ENCODE measurements at places on chromosomes 1 and 21. TPM values are rescaled to one million over a fixed set of nuclear protein-coding genes. Genes with fewer than 3 reads are reported as not detected.
A peak's percentile ranks its signal among the peaks of the same experiment; 100 is the strongest.

- no peak for DNase-seq
These were observed 144.7 kb downstream of the ZNF281 start for GRCh38 chr1:200265104-200265503.

- peak; percentile 62 for DNase-seq
These were observed 119.2 kb downstream of the TM2D1 start for GRCh38 chr1:61605607-61606321.

Gene TRAF3IP3
- total RNA-seq = not detected

GRCh38 chr1:17462669-17463068, 23.2 kb upstream of the RCC2 start:
- no peak for DNase-seq

- no peak for DNase-seq
These were observed 673.4 kb upstream of the ADGRL4 start for GRCh38 chr1:79679916-79680315.

- DNase-seq = no peak
These were observed 85.3 kb upstream of the USP25 start for GRCh38 chr21:15644489-15644888.

DNA sequence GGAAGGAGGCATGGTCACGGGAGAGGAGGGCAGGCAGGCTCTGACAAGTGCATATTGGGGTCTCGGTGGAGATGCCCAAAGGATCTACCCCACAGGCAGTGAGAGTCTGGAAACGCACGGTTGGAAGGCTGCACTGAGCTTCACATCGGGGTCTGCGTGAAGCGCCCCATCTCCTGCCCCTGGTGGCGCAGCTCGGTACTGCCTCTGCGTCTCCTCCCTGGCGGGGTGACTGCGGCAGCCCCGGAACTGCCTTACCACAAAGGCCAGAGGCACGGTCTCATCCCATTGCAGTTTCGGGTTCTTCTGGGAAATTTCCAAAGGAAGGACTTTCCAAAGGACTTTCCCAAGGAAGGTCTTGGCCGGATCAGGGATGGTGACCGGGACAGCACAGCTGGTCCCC, 69.2 kb upstream of the AJAP1 start:
- DNase-seq = no peak

Gene FAM89A
- 2.9 TPM for total RNA-seq

Gene SPRR4
- total RNA-seq = not detected

Gene OR2L3
- total RNA-seq = not detected

DNA sequence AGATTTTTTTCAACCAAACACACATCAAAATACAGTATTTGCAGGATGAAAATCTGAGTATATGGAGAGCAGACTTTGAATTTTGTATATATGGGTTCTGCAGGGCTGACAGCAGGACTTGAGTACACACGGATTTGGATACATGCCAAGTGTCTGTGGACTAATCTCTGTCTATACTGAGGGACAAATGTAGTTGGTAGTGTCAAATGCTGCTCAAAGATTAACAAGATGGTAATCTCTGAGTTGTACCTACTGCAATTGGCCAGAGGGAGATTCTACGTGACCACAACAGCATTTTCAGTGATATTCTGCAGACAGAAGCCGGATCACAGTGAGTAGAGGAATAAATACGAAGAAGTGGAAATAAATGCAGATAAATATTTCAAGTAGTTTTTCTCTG, 43.4 kb downstream of the SHCBP1L start:
- DNase-seq = no peak

GRCh38 chr21:39173716-39174680, 9.3 kb downstream of the PSMG1 start:
- no peak for DNase-seq

DNA sequence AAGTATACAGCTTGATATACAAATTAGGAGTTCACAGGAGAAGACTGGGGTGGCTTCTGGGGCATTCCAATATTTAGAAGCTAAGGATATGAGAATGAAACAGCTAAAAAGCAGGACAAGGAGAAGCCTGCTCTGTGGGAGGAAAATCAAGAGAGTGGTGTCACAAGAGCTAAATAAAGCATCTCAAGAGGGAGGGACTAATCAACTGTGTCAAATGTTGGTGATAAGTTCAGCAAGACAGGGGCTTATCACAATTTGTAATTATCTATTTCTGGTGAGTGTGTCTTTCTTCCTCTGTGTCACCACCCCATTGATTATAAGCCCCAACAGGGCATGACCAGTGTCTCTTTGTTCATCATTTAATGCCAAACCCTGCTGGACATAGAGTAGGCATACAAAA, 295.8 kb upstream of the DUSP10 start:
- no peak for DNase-seq

GRCh38 chr1:6777813-6778212, 7.4 kb upstream of the CAMTA1 start:
- no peak for DNase-seq

DNA sequence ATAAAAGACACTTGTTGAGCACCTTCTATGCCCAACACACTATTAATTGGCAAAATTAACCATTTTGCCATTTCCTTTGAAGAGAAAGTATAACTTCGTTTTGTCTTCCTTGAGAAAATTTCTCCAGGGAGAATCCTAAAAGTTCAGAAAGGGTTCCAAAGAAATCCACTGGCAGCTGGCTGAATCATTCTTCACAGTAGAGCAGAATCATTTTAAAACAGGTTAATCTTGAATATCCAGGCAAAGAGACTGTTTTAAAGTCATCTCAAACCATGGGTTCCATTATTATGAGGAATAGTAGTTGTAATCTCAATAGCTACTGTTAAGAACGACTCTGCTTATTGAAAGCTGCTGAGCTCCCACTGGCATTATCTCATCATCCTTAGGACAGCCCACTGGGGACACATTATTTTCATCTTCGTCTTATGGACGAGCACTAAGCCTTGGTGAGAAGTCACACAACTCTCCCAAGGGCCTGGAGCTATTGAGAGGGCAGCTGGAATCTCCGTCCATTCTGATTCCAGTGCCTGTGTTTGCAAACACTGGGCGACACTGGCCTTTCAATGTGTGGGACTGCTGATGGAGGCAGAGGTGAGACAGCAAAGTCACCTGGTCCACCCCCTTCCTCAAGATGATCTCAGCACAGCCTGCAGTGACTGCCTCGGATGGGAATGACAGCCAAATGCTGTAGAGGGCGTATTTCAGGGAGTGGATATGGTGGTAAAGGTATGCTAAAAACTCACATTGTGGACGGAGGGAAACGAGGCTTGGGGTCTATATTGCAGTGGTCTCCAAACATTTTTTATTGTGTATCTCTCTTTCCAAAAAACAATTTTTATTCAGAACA, 15.3 kb upstream of the PGBD5 start:
- no peak for DNase-seq

GRCh38 chr1:82395440-82395839, 594.7 kb downstream of the ADGRL2 start:
- DNase-seq = no peak

DNA sequence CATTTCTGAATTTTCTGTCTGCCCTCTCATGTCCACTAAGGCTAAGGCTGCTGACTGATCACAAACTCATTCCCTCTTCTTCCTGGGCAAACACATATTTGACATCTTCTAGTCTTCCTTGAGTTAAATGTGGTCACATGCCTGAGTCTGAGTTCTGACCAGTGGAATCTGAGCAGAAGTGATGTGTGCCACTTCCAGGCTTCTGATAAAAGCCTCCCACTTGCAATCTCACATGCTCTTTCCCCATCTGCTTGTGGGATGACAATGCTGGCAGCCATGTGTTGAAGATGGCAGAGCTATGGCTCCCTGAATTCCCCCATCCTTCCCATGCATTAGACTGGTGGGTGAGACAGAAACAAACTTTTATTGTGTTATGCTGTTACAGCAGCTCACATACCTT, 149.9 kb upstream of the ZNF648 start:
- no peak for DNase-seq

Gene LAMC2
- 3.5 TPM for total RNA-seq

- no peak for DNase-seq
These were observed 26.2 kb downstream of the UBASH3A start for GRCh38 chr21:42429856-42430255.

DNA sequence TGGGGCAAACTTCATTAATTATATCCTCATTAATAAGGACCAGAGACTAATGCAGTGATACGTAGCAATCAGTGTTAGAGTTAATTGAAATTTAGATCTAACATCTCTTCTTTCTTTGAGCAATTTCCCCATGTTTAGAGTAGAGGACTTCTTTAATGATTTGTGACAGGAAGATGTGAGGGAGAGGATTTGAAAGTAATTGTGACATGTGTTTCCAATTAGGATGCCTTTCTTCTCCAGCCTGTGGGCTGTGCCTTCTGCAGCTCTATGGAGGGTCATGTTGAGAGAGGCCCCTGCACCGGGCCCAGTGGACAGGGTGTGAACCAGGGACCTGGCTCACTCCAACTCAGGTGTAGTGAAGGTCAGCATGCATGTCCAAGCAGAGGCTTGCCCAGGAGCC, 103.0 kb downstream of the GREM2 start:
- DNase-seq = no peak

Gene NTNG1
- total RNA-seq = 0.26 TPM

GRCh38 chr21:40270047-40270446, 402.8 kb downstream of the PCP4 start:
- DNase-seq = no peak

- DNase-seq = no peak
These were observed 115.0 kb upstream of the GRIK3 start for GRCh38 chr1:37149296-37149695.

- DNase-seq = no peak
These were observed 24.8 kb downstream of the TNFRSF8 start for GRCh38 chr1:12087797-12088314.

GRCh38 chr1:221169447-221169889, 290.2 kb downstream of the HLX start:
- DNase-seq = no peak

DNA sequence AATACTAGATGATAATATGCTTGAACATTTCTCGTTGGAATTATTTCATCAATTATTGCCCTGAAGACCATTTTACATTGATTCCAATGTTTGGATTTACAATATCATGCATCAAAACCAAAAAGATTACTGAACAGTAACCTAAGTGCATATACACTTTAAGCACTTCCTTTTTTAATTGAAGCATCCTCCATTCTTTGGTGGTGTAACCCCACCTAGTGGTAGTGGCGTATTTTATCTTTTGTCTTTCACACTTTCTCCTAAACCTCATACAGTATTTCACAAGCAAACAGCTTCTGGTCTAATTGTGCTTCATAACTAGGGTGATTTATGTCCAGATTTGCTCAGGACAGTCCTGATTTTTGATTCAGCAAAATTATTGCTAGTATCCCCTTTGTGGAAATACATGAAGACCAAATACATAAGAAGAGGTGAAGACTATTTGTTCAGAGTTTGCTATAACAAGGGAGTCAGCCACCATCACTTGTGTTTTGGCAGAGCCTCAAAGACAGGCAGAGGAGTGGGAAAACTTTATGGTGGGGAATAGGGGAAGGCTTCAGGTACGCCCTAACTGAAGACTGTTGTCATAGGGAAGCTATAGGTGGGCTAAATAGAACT, 3.4 kb upstream of the NVL start:
- peak; percentile 71 for DNase-seq

GRCh38 chr1:113118266-113118665, 45.3 kb downstream of the LRIG2 start:
- peak; percentile 61 for DNase-seq

- DNase-seq = no peak
These were observed 210.3 kb downstream of the PTPRC start for GRCh38 chr1:198849093-198849492.

Gene SIM2
- total RNA-seq = 9.1 TPM

DNA sequence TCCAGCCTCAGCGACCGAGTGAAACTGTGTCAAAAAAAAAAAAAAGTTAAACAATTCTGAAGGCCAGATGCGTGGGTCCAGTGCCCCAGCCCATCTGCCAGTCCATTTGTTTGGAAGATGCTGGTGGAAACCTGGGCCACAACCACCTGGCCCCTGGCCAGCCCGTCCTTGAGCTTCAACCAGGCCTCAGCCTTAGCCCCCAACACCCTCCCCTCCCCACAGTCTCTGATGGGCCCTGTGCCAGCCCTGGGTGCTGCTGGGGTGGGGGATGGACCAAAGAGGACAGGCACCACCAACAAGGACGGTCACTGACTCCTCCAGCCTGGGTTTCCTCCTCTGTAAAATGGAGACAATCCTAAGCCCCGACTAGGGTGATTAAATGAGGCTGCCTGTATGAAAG, 19.6 kb upstream of the PLEKHG5 start:
- DNase-seq = no peak

Gene KIF26B
- total RNA-seq = under 0.01 TPM

- DNase-seq = no peak
These were observed 1154.6 kb downstream of the BRINP3 start for GRCh38 chr1:189323091-189323490.

DNA sequence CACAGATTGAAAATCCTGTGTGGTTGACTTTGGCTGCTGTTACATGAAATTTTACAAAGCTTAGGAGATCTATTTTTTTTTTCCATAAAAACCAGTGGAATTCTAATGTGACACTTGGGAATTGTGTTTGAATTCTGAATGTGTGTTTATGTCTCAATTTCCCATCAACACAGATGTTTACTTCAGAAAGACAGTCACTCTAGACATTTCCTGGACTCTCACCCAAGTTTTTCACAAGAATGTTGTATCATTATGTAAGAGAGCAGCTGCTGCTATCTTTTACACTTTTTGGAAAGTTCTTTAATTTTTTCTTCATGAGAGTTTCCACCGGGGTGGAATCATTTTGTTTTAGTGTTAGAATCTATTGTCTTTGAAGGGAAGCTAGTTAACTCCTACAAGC, 210.1 kb downstream of the GIPC2 start:
- DNase-seq = peak; percentile 93

DNA sequence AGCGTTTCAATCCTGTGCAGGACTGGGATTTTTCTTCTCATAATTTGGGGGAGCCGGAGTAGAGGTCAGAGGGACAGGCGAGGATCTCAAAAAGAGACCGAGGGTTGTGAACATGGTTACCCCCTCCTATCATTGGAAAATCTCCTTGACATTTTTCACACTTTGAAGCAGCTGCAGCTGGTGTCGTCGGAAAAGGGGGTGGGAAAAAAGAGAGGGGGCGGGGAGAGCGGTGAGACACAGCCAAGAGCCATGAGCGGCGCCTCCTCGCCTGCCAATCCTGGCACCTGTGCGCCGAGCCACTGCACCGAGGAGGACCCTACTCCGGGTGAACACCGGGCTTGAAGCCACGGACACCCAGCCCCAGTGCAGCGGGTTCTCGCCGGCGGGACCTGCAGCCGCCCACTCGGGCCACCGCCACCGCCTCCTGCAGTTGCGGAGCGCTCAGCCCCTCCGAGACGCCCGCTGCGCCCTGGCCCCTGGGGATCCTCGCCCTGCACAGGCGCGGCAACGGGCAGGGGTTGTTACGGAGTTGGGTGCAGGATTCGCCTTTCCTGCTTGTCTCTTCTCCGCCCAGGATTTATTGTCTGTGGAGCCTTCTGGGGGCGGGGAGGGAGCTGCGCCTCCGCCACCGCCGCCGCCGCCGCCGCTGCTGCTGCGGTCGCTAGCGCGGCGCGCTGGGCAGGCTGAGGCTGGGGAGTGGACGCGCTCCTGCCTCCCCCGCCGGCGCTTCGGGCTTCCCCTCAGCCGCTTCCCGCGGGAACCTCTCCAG, at the start of gene LRRC7:
Gene LRRC7 (plus strand): TSS at position 271 of the 769 bp plus-strand sequence. CDS start 718 bp downstream, outside the sequence.
- DNase-seq = peak; percentile 1

Gene FCGR1A
- total RNA-seq = not detected

DNA sequence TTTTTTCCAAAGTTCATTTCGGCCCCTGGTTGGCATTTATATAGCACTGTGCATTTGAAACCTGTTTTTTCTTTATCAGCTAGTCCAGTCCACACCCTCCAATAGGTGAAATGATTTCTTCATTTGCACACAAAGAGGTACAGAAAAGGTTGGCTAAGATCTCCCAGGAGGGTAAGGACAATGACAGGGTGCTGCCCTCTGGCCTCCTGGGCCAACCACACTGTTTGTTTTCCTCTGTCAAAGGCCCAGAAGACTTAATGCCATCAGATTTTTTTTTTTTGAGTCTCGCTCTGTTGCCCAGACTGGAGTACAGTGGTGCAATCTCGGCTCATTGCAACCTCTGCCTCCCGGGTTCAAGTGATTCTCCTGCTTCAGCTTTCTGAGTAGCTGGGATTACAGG, 70.1 kb upstream of the EFHD2 start:
- no peak for DNase-seq
